ENCODE measurements at places on chromosomes 5 and 9.

- no peak for DNase-seq
These were observed 154.1 kb downstream of the FAM114A2 start for GRCh38 chr5:153884612-153884957.

- no peak for DNase-seq
These were observed 21.8 kb downstream of the QRFP start for GRCh38 chr9:130874783-130875182.

GRCh38 chr5:36669015-36669651 lies 62.7 kb downstream of the SLC1A3 start:
- no peak for DNase-seq

- no peak for DNase-seq
These were observed 54.4 kb downstream of the AUH start for GRCh38 chr9:91307279-91307678.

DNA sequence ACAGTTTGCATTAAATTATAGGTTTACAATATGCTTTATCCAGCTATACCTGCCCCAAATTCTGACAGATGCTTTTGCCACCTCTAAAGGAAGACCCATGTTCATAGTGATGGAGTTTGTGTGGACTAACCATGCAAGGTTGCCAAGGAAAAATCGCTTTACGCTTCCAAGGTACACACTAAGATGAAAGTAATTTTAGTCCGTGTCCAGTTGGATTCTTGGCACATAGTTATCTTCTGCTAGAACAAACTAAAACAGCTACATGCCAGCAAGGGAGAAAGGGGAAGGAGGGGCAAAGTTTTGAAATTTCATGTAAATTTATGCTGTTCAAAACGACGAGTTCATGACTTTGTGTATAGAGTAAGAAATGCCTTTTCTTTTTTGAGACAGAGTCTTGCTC lies 41.0 kb downstream of the FXN start:
- DNase-seq, result no peak

DNA sequence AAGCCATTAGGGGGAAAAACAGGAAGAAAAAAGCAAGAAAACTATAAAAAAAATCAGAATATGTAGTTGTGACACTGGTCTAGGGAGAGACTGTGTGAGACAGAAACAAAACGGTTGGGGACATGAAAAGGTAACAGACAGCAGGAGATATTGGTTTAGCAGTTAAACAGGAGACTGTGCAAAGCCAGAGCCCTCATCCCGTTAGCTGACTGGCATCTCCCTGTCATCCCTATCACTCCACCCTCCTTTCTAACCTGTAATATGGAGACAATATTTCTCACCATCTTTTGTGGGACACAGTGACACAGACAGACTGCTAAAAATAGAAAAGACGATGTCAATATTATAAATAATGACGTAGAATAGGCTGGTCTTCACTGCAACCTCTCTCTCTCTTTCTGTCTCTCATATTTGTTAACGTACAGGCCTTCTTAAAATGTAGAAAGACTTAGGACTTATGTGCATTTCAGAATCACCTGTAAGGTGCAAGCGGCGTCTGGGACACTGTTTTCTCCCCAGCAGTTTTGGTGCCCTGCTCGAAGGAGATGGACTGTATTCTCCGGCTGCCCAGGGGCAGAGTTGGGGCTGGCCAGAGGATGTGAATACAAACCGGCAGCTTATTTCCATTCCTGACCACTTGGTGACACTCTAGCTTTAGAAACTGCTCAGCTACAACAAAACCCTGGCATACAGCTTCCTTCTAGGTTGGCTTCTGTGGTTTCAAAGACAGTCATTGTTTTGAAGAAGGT lies 190.6 kb downstream of the MAT2B start:
- DNase-seq, result peak; percentile 85

DNA sequence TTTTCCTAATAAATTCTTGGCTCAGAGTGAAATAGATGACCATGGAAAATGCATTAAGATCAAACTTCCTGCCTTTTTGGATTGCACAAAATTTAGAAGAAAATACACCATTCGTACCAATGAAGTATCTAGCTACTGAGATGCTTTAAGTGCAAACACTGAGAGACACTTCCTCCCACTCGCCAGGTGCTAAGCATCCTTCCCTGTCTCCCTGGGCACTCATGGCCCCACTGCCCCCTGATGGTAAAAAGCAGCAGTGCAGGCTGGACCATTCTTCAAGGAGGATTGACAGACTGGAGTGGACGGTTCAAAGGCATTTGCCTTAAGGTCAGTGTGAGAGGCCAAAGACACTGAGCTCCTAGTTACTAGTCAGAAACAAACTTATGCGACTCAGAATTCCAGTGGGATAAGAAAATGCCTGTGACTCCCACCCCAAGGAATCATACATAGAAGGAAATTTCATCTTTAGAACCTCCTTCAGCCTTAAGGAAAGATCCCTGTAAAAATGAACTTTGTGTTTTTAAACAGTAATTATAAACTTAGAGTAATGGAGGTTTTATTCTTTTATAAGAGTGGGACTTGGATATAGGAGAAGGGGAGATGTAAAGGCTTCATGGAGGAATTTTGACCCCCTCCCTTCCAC lies 86.0 kb upstream of the SLC30A5 start:
- DNase-seq, result peak; percentile 39

- DNase-seq, result peak; percentile 5
These were observed 1173.4 kb upstream of the ACO1 start for GRCh38 chr9:31210978-31211570.

- DNase-seq, result no peak
These were observed 34.8 kb upstream of the NEURL1B start for GRCh38 chr5:172606156-172606785.

DNA sequence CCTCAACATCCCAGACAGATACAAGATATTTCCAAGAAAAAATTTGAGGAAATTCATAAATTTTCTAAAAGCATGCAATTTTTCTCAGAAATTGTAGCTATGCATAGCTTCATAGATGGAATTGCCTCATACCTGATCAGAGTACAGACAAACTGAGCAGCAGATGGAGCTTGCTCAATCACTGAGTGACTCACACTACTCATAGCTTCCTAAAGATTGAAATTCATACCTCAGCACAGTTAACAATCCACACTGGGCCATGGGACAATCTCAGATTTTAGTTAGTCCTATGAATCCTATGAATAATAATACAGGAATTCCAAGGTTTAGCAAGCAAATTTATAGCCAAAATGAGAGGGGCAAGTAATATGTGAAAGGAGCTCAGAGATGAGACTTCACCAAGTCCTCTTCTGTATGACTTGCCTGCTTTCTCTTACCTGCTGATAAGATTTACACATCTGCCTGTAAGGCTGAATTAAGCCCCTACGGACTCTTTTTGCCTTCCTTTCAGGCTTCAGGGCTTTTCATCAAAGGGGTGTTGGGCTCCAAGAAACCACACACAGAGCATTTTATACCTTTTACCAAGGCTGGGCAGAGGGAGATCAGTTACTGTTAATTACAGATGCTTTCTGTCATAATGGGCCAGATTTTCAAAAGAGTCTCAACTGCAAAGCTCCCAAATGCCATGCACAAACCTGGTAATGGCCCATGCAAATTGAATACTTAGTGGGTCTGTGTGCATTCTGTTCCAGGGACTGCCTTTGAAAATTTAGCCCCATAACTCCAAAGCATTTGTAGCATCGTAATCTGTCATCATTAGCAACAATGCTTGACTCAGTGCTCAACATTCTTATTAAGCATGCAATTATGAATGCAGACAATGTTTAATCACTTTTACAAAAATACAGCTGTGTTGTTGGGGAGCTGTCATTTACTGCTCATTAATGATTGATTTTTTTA lies 439.3 kb downstream of the DTWD2 start:
- peak; percentile 65 for DNase-seq

DNA sequence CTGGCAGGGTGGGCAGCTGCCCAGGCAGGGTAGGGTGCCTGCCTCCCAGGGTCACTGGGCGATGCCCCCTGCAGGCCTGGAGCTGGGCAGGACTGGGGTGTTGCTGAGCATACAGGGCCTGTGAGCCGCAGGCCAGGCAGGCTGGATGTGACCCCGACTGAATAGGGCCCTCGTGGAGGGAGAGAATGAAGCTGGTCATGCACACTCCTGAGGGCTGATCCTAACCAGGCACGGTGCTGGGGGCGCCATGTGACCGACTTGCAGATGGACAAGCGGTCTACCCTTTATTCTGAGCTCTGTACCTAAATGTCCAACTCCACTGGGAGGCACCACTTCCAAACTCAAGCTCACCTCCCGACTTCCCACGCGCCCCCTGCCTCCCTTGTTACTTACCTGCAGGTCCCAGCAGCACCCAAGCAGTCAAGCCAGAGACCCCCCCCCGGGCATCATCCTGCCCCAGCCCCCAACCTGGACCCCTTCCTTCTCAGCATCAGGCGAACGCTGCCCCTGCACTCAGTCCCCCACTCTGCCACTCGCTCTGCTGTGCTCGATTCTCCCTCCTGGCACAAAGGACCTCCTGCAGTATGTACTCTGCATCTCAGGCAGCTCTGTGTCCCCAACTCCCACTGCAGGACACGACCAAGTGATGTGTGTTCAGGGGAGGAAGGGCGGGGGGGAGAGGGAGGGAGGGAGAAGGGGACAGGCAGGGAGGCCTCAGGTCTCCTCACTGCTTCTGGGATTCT lies 76.8 kb upstream of the PHYKPL start:
- no peak for DNase-seq

DNA sequence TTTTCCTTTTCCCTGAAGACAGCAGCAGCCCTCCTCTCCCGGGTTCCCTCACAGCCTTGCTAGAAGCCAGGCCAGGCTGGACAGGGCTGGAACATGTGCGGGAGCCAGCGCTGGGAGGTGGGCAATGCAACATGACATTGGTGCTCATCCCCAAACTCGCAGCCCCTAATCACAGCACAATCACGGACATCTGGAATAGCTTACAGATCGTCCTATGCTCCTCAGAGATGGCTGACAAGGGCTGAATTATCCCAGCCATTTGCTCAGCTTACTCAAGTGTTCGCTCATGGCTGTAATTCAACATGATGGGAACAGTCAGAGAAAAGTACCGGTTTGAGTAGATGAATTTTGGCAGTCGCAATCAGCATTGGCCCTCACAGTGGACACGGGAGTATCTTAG lies 49.8 kb downstream of the FSTL4 start:
- DNase-seq, result no peak

DNA sequence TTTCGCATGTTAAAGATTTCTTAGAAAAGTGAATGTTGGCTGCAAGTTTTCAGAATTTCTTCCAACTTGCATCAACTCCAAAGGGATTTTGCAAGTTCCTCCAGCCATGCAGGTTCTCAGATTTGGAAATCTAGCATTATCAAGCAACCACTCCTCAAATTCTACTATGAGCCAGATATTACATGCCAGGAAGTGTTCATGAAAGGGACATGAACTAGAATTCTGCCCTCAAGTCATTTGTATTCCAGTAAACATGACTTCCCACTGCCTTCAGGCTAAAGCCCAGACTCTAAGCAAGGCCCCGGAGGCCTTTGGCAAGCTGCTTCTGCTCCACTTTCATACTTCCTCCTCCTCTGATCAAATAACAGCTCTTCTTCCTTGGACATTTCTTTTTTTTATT lies 111.3 kb upstream of the PAPPA start:
- DNase-seq, result no peak

DNA sequence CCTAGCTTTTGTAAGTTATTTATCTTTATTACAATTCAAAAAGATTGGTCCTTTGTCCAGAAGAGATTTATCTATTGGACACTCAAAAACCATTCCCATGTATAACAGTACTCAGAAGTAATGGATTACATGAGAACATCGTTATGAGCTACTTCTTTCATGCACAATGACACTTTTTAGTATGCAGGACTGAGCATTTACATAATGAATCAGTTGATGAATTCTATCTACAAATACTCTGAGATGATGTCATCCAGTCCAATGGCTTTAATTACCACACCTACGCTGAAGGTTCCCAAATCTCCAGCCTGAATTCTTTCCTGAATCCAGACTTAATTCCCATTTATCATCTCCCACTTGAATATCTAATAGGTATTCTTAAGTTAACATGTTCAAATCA lies 75.3 kb downstream of the PTBP3 start:
- no peak for DNase-seq

DNA sequence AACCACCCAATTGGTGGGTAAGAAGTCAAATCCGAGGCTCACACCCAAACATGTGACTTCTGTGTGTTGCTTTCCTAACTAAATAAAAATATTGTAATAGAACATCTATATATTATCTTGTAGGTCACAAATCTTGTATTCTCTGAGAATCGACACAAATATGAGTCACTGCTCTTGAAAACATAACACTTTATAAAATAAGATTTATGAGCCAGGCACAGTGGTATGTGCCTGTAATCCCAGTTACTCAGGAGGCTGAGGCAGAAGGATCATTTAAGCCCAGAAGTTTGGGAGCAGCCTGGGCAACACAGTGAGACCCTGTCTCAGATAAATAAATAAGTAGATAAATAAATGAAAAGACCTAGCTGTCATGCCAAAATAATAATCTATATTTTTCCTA lies 624.1 kb downstream of the ANXA1 start:
- no peak for DNase-seq

DNA sequence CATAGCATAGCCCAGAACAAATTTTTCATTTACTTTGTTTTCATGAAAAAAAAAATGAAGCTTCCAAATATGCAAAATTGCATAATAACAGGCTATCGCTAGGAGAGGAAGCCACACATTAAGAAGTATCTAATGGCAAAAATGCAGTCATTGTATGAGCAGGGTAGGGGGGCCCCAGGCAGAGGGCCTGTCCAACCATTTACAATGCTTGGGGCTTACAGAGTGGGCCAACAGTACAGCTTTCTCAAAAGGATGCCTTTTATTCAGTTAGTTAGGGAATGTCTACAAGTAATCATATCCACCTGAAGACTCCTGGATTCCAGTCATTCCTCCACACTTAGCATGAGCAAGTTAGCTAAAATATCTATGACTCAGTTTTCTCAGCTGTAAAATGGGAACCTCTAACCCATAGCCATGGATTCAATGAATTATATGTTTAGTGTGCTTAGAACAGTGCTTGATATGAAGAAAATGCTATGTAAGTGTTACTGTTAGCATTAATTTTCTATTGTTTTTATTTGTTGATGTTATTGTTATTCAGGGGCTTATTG lies 117.7 kb downstream of the GAS1 start:
- DNase-seq, result no peak

DNA sequence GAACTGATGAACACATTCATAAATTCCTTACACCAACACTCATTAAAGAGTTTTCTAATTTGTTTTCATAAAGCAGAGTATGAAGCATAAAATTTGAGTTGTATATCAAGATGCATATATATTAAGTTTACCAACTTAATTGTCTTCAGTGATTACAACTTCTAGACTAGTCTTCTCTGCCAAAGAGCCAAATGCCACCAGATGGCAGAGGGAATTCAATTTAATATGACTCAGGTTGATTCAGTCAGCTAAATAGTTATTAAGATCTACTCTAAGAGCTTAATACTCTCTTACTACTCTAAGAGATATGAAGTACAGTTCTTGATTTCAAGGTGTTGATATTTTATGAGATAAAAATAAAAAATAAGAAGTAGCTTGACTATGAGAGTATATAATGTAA lies 53.4 kb downstream of the CDH10 start:
- no peak for DNase-seq

DNA sequence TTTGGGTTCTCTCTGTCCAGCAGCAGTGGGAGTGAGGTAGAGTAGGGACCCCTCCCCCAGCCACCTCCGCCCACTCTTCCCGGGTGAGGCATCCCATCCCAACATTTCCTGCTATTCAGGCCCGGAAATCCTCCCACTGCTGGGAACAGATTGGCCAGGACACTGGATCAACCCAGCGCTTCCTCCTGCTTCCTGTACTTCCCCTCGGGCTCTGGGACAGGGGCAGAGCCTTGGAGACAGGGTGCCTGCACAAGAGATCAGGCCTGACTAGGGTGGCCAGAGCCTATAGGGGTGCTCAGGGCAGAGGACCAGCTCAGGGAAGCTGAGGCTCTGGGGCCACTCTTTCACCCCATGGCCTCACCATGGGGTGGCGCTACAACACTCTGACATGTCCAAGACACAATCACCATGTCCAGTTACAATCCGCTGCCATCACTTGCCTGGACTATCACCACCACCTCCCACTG lies 14.5 kb downstream of the SH2D3C start:
- peak; percentile 35 for DNase-seq

Measured in HT1080 (cell line).